ENCODE measurements at places on chromosomes 12 and 14.

DNA sequence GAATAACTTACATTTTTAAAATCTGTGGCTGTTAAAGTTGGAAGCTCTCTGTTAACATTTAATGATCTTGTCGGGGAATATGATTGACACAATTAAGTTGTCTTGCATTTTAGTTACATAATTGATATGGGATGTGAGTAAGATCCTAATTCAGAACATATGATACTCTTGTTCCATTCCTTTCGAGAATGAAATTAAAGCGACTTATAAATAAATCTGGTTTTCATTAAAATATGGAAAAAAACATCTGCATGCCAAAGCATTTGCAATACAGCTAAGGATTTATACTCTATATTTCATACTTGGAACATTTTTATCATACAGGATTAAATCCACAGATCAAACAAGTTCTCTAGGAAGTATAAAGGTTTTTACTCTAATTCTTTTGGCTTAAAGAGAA lies 52.0 kb downstream of the SLC38A6 start:
- DNase-seq: no peak

- DNase-seq: no peak
Measured at GRCh38 chr12:4164559-4165558, 108.7 kb upstream of the CCND2 start.

DNA sequence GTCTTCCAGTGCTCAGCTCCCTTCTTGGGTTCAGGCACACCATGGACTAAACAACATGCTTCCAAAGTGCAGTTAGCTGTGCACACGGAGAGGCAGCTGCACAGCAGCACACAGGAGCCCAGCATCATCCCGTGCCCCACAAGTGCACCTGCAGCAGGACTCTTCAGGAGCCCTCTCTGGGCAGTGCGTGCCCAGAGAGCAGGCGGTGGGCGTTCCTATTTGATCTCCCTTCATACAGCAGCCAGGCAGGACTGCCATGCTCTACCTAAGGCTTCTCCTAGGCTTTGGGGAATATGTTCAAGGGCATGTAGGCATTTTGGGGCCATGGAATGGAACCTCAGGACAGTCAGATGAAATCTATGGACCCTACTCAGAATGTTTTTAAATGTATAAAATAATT lies 35.5 kb downstream of the ANO2 start:
- no peak for DNase-seq

DNA sequence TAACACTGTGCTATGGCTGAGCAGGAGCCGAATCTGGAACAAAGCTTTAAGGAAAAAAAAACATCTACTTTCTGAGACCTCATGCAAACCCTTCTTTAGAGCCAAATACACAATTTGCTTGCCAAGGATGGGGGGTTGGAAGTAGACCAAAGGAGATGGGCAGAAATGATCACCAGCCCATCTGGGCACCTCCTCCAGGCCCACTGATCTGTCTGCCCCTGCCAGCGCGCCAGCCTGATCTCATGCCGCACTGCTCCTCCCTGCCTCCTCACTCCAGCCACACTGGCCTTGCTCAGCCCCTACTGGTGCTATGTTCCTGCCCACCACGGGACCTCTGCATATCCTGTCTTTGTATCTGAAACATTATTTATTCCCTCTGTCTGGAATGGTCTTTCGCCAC lies 24.8 kb upstream of the RAB35 start:
- DNase-seq: no peak

DNA sequence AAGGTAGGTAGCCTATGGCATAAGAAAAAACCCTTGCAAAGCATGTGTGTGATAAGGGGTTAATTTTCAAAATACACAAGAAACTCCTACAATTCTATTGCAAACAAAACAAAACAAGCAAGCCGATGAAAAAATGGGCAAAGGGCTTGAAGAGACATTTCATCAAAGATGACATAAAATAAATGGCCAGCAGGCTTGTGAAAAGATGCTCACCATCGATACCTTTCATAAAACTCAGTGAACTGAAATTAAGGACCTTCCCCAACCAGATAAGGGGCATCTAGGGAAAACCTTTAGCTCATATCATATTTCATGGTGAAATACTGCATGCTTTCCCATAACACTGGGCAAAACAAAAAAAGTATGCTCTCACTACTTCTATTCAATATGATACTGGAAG lies 131.2 kb downstream of the PPM1H start:
- DNase-seq: peak; percentile 43

DNA sequence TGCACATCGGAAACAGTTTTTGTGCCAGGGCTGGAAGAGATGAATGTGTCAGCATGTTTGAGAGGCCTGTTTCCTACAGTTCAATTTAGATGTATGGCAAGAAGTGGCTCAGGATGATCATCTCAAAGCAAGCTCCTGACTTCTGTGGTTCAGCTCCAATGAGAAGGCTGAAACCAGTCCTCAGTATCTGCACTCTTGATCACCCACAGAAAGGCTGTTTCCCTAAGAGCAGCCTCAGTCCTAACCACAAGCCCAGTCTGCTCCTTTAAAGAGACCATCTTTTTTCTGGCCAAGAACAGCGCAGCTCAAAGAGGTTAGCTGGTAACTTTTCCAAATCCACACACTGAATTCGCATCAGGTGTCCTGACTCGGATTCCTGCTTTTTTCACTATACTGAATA lies 19.2 kb downstream of the CSRP2 start:
- DNase-seq: no peak

- DNase-seq: no peak
Measured at GRCh38 chr12:101885912-101886561, 8.7 kb downstream of the DRAM1 start.

DNA sequence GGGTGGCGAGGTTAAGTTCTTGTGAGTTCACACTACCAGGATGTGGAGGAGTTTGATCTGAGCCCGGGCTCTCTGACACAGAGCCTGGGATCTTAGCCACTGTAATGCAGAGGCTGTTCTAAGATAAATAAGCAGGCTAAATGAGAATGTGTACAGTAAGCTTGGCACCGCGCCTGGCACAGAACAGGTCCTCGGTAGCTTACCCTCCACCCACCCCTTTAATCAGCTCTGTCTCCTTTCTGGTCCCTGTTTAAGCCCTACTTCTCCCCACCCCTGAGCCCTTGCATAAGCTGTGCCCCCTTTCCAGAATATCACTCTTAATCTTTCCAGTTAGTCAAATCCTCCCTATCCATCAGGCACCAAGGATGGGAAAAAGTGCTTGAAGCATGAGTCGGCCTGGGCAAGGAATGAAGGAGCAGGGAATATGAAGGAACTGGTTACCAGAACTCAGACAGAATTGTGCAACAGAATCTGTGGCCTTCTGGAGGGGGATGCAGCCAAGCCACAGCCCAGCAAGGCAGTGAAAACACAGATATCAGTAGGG lies 32.8 kb upstream of the CMKLR1 start:
- DNase-seq: no peak

GRCh38 chr14:21240417-21240816 lies 28.8 kb downstream of the HNRNPC start:
- DNase-seq: no peak

Measured in NCI-H187 treated with DMSO at 0.1 percent for 48 hours (cell line).